ENCODE measurements at places on chromosomes 6 and 20. TPM values are rescaled to one million over a fixed set of nuclear protein-coding genes. Genes with fewer than 3 reads are reported as not detected.

PLA2G7 gene
- total RNA-seq: not detected

NUP153 gene
- total RNA-seq: 22.2 TPM

IMPG1 gene
- not detected for total RNA-seq

SLCO4A1 gene
- total RNA-seq: 0.24 TPM

BFSP1 gene
- total RNA-seq: 1.6 TPM

GPX5 gene
- not detected for total RNA-seq

VSTM2L gene
- total RNA-seq: 1.9 TPM
